ENCODE measurements at places on chromosomes 5 and 9.

GRCh38 chr9:127004946-127005769, 90.6 kb downstream of the RALGPS1 start:
- DNase-seq = peak; percentile 56

GRCh38 chr9:87431837-87432236, 65.8 kb upstream of the DAPK1 start:
- DNase-seq = no peak

DNA sequence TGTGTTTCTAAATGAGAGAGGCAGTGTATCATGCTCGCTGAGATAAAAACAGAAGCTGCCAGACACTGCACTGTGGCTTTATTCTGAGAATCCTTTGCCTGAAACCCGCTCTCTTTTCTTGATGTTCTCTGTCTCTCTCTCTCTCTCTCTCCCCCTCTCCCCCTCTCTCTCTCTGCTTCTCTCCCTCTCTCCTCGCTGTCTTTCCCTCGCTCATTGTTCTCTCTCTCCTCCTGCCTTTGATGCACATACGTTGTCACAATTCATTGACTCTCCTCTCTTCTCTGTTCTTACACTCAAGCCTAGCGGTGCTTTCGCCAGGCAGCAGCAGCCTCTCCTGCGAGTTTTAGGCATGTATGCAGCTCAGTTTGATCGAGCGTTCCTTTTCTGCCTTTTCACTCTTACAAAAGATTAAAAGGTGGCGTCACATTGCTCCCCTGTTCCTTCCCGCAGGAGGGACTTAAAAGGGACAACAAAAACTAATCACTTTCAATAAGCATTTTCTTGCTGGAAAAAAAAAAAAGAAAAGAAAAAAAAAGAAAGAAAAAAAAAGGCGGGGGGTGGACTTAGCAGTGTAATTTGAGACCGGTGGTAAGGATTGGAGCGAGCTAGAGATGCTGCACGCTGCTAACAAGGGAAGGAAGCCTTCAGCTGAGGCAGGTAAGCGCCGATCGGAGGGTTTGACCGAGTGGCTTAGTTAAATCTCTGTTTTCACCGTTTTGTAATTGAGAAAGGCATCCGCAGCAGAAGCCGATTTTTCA, 717.9 kb upstream of the WWC1 start:
- DNase-seq = peak; percentile 47

DNA sequence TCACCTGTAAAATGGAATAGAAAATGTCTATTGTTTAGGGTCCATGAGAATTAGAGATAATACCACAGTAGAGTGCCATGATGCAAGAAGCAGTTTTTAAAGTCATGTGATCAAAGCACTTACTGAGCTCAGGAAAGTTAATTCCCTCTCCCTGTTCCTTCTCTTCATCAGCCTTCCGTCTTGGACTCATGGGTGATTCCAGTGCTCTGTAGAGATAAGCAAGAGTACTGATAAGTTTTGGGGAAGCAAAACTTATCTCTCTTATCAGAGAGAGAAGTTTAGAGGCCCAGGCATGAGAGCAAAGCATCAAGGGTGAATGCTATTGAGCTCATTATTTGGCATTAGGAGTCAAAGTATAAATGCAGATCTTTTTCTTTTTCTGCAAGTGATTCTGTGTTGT, 410.1 kb downstream of the AGTPBP1 start:
- DNase-seq = no peak

GRCh38 chr5:178588769-178589168, 1.4 kb downstream of the COL23A1 start:
- no peak for DNase-seq

- DNase-seq = no peak
Measured at GRCh38 chr9:82412586-82413305, 424.2 kb downstream of the SPATA31D1 start.

GRCh38 chr9:88651682-88652633, 117.0 kb downstream of the NXNL2 start:
- peak; percentile 96 for DNase-seq

DNA sequence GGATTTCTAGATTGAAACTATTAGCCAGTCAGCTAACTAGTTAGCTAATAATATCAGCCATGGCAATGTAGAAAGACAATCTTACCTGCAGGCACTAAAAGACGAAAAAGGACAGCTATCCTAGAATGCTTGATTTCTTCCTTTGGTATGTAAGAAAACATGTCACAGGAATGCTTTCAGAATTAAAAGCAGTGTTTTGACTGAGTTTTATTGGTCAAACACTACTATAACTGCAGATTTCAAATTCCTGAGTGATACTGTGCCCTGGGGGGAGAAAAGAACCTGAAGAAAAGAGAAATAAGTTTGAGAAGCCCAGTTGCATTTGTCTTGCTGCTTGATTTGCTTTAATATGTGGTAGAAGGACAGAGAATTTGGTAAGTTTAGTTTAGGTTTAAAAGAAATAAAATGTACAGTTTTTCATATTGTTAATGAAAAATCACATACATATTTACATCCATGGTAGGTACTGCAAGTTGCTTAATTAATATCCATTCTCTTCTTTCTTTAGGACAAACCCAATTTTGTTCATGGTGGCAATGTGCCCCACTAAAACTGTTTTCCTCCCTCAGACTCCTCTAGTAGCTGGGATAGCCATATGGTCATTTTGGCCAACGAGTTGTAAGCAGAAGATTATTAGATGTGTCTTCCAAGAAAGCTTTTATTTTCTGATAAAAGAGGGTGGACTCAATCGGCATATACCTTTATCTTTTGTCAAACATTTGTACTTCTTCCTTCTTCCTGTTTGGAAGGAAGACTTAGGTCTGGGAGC, 4.3 kb upstream of the FAM169A start:
- DNase-seq = no peak

DNA sequence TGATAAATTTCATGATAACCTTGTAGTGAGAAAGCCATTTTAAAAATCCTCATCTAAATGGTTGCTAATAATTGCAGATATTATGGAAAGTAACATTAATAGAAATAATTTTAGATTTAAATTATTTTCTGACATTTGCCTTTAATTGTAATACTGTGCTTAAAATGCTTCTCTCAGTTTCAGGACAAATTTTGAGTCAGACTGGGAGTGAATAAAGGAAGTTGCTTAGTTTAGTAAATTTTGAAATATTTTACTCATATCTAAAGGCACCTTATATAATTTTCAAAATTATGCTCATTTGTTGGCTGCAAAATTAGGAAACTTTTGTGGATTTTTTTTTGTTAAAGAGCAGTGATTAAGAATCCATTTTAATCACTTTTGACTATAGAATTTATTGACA, 93.8 kb downstream of the CSNK1G3 start:
- no peak for DNase-seq

GRCh38 chr9:7858166-7858565, 58.6 kb upstream of the DMAC1 start:
- DNase-seq = no peak

DNA sequence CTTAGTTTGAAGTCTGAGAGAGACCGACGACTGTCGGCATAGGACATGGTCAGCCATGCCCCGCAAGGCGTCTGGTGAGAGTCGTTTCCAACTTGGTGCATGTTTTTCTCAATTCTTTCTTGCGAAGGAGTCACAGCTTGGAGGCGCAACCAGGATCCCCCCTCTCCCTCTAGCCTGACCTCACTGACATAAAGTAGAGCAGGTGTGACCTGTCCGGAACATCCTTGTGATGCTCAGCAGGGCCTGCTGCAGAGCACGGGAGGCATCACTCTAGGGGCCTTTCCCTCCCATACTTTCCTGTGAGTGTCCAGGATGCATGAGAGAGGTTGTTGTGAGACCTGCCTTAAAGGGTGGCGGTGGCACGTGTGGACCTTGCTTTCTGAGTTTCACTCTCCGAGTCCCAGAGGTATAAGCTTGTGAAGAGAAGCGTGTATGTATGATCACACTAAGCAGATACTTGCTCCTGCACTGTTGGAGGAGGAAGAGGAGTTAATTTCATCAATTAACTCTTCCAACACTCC, 5.0 kb downstream of the TENT4A start:
- no peak for DNase-seq

DNA sequence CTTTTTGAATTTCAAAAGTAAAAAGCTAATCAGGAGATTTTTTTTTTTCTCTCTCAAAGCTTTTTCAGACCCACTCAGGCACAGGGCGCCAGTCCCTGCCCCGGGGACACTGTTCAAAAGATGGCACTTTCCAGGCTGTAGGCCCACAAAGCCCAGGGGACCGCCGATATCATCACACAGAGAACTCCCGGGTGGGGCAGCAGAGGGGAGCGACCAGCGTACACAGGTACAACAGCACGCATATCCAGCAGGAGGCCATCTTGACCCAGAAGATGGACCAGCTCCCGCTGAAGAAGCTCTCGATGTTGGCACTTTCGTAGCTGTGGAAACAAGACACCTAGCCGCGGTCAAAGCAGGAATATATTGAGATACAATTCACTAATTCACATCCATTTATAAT, 108.3 kb downstream of the THBS4 start:
- DNase-seq = no peak

DNA sequence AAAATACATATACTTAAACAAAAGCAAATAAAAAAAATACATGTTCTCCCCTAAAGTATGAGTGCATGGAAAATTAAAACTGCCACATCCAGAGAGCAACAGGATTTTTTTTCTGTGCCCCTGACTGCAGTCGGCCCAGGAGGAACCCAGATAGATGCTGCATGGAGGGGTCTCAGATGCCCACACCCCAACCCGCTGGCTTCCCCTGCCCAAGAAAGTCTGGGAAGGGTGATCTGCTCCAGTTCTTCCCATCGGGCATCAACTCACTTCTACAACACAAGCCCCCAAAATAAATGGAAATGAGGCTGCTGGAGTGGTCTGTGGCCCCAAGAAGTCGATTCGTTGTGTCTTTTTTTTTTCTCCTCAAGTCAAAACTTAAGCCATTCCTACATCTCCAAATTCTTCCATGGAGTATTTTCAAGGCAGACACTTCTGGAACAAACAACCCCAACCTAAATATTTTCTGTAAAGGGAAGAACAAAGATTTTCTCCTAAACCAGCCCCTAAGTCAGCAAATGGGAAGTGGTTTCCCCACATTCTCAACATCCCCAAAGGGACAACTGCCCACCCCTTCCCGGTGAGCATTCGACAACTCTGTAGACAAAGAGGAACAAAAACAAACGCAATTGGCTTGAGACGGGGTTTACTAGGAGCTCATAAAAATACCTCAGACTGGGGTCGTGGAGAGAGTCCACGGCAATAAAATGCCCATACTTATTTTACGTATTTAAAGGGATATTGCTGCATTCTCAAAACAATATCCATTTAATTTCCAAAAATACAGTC, 46.7 kb downstream of the ROR2 start:
- DNase-seq = no peak

- no peak for DNase-seq
Measured at GRCh38 chr9:97508852-97509251, 7.4 kb downstream of the TMOD1 start.

DNA sequence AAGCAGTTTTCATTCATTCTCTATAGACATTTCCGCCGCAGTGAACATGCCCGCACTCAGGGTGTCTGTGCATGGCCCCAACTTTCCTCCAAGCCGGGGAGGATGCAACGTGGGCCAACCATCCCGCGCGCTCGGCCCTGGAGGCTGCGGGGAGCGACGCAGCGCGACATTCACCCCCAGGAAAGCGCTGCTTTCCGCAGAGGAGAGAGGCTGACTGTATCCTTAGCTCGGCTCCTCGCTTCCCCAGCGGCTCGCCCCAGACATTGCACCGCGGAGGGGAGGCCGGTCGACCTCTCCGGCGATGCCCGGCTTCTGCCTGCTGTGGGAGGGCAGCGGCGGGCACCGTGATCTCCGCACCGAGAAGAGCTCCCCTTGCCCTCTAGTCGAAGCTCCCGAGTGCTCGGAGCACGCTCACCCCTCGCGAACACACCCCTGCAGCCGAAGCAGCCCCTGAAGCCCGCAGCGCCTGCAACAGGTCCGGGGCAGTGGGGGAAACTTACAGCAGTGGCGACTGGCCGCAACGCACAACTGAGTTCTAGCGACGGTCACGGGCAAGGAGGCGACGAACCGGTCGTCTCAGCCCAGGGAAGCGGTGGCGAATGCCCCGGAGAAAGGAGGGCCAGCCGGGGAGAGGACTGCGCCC, 600 bp downstream of the ENC1 start:
- DNase-seq = peak; percentile 49

- DNase-seq = no peak
Measured at GRCh38 chr5:73749485-73750270, 123.7 kb downstream of the ARHGEF28 start.

GRCh38 chr9:89453452-89453851, 44.5 kb downstream of the SEMA4D start:
- DNase-seq = no peak

- no peak for DNase-seq
Measured at GRCh38 chr5:69374911-69375446, 5.4 kb downstream of the RAD17 start.

GRCh38 chr5:51387884-51388275, 4.6 kb downstream of the ISL1 start:
- no peak for DNase-seq

DNA sequence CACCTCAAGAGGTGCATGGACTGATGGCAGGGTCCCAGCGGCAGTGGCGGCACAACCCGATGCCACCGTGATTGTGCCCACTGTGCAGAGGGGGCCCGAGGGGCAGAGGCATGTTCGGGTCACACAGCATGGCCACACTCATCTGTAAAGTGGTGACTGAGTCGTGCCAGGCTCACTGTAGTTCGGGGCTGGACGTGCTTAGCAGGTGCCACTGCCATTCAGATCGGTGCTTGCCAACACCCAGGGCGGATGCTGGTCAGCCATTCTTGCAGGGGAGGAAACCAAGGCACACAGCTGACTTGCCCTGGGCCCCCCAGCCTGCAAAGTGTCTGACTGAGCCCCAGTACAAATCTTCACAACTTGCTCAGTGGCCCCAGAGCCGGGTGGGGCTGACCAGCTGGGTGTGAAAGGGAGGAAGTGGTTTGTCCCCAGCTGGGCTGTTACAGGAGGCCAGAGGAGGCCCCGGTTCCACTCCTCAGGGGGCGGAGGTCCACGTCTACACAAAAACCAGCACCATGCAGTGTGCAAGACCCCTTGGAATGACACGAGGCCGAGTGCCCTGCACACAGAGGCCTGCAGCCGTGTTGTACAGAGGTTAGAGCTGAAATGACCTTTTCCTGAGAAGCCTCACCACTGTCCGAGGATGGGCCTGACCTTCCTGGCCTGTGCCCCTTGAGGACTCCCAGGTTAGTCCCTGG, 17.9 kb downstream of the FGD3 start:
- DNase-seq = no peak

GRCh38 chr9:131379056-131379455, 14.8 kb upstream of the PRRC2B start:
- no peak for DNase-seq

- no peak for DNase-seq
Measured at GRCh38 chr5:57721226-57721625, 238.6 kb upstream of the ACTBL2 start.

DNA sequence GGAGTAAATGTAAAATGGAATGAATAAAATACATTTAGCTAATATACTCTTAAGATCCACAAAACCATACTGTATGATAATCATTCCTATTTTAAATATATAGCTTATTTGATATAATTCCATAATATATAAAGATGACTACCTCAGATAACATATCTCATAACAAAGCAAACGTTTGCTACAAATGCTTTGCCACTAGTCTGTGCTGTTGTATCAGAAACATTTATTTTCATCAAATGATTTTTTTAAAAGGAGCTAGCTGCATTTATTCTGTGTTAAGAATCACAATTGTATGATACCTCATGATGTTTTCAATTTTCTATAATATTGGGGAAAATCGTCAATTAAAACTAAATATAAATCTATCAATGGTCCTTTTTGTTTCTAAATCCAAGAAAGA, 567.2 kb downstream of the PTPRD start:
- no peak for DNase-seq

GRCh38 chr9:112050544-112051475, 124.3 kb downstream of the SUSD1 start:
- peak; percentile 90 for DNase-seq

- no peak for DNase-seq
Measured at GRCh38 chr9:3181049-3181953, 337.4 kb upstream of the PUM3 start.

- DNase-seq = no peak
Measured at GRCh38 chr9:14294659-14295058, 19.3 kb downstream of the NFIB start.
